Prostate gland (tissue), 2 donors: ENCODE measurements at places on chromosomes 12 and 14.
A peak's percentile ranks its signal among the peaks of the same experiment; 100 is the strongest.

DNA sequence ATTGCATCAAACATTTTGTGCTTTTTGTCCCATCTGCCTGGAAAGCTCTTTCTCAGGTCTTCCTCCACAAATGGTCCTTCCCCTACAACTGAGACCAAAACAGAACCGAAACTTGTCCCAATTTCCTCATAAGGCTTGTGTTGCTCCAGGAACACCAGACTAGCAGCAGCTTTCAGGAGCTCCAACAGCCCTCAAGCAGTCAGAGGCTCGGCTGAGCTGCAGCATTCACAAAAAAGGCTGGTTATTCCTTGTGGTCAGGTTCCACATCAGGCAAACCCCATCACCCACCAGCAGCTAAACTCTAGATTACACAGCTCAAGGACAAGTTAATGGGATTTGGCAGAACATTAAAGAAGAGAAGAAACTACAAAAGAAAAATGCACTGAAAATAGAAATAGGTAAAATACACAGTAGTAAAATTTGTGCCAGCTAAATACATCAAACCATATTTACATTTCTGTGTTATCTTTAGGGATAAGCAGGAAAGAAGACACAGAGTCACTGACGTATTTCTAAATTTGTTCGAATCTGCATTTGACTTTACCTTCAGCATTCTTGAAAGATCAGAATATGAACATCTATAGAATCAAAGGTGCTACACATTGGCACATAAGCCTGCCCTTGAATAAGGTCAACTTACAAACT is 141.2 kb downstream of the STXBP6 start:
- DNase-seq, result peak; percentile 11

DNA sequence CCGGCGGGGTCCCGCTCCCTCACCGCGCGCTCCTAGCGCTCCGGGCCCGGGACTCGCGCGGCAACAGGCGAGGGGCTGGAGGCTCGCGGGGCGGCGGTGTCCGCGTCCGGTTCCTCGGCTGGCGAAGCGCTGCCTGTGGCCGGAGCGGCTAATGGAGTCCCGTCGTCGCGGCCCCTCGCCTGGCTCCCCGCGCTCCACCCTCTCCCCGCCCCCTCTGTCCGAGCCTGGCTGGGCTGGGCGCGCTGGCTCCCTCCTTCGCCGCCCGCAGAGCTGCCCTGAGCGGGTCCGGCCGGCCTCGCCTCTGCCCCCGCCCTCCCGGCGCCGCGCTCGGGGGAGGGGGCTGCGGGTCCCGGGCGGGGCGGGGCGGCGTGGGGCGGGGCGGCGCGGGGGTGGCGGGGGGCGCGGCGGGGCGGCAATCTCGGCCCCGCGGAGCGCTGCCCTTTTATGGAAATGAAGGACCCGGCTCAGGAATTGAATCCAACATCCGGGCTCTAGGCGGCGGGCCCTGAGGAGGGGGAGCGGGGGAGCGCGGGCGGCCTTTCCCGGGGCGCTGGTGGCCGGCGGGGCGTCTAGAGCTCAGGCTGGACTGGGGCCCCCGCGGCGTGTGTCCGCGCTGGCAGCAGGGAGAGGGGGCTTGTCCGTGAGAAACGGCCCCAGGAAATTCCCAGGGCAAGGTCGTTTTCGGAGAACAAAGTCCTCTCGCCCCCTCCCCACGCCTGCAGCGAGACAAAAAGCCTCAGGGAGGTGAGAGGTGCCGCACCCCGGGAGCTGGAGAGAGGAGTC is at the start of gene FERMT2:
Gene FERMT2 (minus strand): TSS at position 153 of the 783 bp plus-strand sequence. CDS start 482 bp downstream, outside the sequence.
- DNase-seq, result peak; percentile 86

GRCh38 chr12:104742551-104743201 is 215.4 kb downstream of the SLC41A2 start:
- no peak for DNase-seq

- DNase-seq, result no peak
Measured at GRCh38 chr12:19533567-19533966, 94.3 kb downstream of the AEBP2 start.

DNA sequence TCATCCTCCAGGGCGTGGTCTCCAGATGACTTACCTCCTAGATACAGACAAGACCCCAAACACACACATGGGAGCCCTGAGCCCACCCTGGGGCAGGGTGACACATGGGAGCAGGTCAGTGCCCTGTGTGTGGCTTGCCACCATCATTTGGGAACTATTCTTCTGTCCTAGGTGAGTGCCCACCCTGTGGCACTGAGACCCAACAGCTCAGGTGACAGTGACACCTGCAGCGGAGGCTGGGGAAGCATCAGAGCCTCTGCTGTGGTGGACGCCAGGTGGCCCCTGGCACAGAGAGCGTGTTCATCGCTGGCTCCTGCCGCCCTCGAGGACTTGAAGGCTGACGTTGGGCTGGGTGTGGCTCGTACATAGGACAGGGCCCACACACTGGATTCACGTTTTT is 23.0 kb downstream of the SFSWAP start:
- no peak for DNase-seq

- no peak for DNase-seq
Measured at GRCh38 chr14:85463512-85463911, 66.4 kb upstream of the FLRT2 start.

DNA sequence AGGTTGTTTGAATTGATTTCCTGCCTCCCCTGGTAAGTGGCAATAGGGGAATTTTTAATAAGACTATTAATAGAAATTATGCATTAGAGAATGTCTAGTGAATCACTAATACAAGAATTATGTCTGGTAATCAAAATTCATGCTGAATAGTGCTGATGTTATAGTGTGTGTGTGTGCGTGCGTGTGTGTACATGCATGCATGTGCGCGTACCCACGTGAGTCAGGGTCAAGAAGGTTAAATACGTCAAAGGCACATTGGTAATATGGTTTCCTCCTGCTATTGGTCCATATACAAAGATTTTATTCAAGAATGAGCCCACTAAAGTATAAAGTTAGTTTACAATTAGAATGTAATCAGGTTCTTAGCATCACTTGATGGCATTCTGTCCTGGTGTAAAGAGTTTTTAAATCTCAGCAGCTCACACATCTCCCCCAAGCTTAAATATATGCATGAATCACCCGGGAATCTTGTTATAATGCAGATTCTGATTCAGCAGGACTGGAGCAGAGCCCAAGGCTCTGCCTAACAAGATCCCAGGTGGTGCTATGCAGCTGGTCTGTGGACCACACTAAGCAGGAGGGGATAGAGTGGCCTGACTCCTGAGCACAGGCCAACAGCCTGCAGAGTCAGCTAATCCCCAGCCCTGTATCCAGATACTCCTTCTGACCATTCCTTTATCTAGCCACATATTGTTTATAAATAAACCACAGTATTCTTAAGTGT is 43.9 kb downstream of the TTC9 start:
- DNase-seq, result no peak

DNA sequence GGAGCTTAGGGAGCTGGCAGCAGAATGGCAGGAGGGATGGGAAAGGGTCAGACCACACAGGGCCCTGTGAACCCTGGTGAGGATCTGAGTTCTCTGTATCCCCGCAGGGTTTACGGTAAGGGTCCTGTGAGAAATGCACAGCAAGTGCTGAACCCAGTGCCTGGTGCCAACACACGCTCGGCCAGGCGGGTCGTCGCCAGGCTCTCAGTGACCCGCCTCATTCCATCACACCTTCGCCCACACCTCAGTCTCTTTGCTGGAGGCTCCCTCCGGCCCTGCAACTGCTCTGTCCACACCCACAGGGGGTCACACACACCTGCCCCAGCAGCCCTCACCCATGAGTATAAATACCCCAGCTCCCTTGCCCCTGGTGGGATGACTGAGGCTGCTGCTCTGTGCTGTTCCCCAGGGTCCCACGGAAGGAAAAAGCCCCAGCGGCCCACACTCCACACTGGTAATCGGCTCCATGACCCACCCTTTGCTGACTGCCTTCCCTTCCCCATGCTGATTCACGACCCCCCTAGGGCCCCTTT is 23.1 kb downstream of the CAMKK2 start:
- DNase-seq, result no peak

- DNase-seq, result no peak
Measured at GRCh38 chr12:70364695-70365397, 1.2 kb upstream of the KCNMB4 start.

DNA sequence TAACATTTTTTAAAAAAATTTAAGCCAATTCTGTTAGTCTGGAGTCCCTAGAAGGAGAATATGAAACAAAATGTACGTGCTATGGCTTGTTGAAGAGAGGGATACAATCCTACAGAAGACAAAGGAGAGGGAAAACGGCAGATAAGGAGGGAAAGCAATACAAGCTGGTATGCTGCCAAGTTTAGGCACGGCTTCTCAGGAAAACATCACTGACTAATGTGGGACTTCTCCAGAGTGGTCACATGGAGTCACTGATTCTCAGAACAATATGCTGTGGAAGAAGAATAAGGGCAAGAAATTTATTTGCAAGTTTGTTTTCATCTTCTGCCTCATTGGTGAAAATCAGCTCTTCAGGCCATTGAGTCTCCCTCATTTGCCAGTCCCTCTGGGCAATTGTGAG is 22.9 kb upstream of the NR1H4 start:
- DNase-seq, result no peak

- DNase-seq, result no peak
Measured at GRCh38 chr12:9340422-9341259, 132.4 kb upstream of the PZP start.

DNA sequence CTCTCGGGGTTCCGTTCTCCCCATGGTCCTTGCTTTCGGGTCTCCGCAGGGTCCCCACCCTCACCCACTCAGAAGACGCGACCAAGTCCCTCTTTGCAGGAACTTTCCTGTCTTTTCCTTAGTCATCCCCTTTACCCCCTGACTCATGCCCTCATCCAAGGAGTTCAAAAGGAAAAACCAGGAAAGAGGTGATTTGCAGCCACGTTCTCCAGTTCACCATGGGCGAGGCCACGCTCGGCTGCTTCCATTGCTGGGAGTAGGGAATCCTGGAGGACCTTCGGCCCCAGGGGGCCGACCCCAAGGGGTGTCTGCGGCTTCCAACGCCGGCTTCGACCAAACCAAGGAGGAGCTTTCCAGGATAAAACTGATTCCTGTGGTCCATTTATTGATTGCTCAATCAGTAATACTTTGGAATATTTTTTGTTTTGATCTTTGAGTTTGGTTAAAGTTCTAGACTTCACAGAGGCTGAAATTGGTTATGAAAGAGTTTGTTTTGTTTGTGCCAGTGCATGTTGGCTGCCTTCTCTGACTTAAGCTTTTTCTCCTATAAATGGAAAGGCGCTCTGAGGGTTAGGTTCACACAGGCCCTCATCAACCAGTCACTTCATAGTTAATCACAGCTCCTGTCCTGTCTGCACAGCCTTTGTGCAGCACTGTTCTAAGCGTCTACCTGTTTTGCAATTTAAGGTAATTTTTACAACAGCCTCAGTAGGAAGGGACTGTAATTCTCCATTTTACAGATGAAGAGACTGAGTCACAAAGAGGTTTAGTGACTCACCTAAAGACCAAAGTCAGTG is 827 bp downstream of the ALDH2 start:
- DNase-seq, result no peak

GRCh38 chr12:19410211-19410610 is 29.1 kb upstream of the AEBP2 start:
- no peak for DNase-seq

- no peak for DNase-seq
Measured at GRCh38 chr12:124328116-124328515, 33.2 kb downstream of the RFLNA start.

DNA sequence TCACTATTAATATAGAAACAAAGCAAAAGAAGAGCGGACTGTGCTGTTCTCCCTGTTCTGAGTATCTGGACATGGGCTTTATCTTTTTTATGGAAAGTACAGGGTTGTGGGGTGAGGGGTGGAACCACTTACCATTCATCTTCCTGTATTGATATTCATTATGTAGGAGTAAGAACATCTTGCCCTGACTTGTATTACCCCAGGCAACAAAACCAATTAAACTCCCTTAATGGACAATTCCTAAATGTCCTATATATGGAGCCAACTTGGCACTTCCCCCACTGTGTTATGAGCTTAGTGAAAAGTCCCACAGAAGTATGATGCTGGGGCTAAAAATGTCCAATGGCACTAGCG is 139.9 kb upstream of the KRR1 start:
- DNase-seq, result peak; percentile 61

DNA sequence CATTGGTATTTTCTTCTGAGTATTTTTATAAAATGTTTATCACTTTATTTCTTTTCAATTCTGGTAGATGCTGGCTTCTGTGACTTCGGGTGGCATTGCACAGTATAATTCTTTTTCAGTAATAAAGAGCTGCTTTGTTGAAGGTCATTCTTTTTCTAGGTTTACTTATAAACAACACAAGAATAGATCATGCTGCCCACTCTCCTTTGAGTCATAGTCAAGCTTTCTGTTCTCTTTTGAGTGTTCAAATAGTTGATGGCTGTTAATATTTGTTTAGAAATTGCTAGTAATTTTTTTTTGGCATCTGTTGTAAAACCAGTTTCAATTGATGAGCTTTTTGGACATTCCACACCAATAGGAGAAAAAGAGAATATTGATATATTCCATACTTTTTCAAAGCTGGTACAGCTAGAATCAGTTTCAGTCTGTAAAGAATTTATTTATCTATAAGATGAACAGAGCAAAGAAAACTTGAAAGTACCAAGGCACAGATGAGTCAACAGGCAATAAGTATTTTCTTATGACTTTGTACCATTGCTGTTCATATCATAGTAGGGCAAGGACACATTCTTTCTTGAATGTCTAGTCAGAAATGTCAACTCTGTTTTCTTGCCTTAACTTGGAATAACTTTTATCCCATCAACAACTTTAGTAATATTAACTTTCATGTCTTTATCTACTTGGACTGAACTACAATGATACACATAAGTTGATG is 513.0 kb upstream of the SEL1L start:
- DNase-seq, result no peak

DNA sequence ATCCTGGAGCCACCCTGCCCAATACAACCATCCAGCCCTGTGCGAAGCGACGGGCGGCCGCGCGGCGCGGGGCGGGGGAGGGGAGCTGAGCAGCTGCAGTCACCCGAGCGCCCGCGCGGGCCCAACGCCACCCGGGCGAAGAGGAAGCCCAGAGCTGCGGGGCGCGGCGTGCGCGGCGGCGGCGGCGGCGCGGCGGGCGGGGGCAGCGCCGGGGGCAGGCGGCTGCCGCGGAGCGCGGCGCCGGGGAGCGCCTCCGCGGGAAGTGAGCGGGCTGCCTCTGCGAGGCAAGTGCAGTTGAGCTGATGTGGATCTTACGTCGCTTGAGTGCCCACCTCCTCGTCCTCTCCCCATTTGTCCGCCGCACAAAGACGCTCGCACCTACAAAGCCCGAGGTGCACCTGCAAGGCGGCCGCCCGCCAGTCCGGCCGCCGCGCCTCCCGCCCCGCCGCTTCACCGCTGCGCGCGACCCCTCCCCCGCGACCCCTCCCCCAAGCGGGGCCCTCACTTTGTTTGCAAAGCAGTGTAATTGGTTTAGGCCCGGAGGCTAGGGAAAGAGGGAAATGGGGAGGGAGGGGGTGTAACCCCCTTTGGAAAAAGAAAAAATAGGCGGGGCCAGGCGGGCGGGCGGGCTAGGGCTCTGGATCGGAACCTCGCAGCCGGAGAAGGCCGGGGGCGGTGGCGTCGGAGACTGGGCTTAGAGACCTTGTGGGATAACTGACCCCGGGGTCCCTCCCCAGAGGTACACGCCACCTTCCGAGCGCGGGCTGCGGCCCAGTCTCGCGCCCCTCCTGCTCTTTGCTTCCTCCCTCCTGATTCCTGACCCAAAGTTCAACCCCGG is at the start of the genes FOXA1 and TTC6:
Gene FOXA1 (minus strand): TSS at position 279 of the 838 bp plus-strand sequence. CDS start 277 bp downstream, at position 2.
Gene TTC6 (plus strand): TSS at position 659 of the 838 bp plus-strand sequence. CDS start 26,436 bp downstream, outside the sequence.
- peak; percentile 85 for DNase-seq
